ENCODE measurements at places on chromosomes 11 and 22.

GRCh38 chr11:44338026-44338425 lies 28.1 kb upstream of the ALX4 start:
- DNase-seq = no peak

DNA sequence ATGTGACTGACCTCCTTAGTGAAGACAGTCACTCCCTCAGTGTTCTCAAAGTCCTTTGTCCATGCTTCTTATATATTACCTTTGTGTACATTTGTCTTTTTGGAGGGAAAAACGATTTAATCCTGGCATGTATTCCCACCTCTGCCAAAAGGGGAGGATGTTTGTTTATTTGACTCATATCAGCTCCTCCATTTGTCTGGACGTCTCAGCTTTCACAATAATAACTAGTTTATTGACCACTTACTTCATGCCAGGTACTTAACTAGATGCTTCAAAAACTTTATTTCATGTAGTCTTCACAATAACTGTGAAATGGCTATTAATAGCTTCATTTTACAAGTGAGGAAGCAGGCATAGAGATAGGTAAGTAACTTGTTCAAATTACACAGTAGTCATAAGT lies 5.3 kb downstream of the TBCEL start:
- no peak for DNase-seq

GRCh38 chr11:1864831-1865665 lies 12.2 kb downstream of the LSP1 start:
- DNase-seq = no peak

DNA sequence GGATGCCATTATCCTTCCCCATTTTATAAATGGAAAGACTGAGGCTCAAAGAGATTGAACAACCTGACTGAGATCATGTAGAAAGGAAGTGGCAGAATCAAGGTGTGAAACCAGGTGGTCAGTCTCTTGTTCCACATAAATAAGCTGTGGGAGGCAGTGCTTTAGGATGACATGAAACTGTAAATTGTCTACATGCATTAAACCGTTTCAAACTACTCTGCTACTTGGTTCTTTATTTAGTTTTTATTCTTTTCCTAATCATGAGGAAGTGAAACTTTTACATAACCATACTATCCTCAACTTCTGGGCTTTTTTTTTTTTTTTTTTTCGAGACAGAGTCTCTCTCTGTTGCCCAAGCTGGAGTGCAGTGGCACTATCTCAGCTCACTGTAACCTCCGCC lies 34.9 kb downstream of the CADM1 start:
- DNase-seq = no peak

- DNase-seq = no peak
Observed at GRCh38 chr22:30286331-30286730, 3.0 kb downstream of the CASTOR1 start.

DNA sequence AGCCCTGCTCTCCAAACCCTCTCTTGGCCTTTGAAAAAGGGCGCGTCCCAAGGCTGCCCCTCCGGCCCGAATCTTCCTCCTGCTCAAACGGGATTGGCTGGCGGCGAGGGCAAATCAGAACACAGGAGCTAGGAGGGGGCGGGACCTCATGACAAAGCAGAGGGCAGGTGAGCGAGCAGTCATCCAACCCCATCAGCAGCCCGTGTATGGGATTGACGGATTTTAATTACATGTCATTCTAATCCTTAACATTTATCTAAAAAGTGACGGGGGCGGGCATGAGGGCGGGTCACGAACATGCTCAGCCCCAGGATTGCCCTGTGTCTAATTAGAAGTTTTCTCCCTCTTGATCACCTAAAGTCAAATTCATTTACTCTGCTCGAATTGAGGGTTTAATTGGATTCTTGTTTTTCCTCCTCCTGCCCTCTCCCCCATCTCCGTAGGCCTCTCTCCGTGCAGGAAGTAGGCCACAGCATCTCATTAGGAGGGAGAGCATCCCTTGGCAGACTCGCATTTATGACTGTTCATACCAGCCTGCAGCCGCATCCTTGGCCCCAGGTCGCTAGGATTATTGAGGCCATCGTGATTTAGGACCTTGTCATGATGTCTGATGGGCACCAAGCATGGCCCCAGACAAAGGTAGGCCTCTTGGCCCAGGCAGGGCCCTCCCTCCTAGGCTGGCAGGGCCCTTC lies 147.1 kb downstream of the CHST1 start:
- DNase-seq = no peak

DNA sequence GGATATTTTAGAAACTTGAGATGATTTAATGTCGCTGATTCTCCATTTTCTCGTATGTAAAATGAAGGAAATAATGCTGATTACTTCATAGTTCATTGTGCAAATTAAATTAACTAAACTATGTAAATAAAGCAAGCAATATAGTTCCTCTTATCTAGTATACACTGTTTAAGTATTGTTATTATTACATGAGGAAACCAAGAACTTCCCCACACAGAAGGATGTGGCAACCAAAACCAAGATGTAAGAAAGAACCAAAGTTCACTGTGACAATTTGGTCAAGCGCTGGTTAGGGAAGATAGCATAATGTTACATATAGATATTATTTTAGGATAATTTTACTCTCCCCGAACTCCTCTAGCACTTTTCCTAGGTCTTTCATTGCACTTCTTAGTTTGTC lies 103.2 kb downstream of the XKR3 start:
- DNase-seq = no peak

GRCh38 chr22:38740754-38741153 lies 15.0 kb downstream of the SUN2 start:
- DNase-seq = no peak

DNA sequence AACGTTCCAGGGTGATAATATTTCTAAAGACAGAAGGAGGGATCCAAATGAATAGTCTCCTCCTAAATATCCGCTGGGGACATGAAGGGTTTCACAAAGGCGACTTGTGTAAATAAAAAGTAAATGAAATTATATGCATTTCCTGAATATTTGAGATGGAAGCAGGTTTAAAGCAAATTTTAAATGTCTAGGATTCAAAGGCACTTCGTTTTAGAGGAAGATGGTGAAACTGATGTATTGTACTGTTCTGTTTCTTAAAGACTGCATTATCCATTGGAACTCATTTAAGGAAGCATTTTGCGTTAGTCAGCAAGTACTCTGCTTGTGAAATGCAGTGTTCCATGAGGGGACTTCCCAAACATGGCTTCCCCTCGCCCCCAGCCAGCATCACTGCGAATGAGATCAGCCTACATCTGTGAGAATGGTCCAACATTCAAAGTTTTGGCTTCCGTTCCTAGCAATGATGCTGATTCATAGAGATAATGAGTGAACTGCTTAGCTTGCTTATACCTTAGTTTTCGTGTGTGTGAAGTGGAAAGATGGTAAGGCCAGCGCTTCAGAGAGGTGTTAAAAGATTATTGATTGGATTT lies 1.5 kb downstream of the RAB39A start:
- peak; percentile 6 for DNase-seq

DNA sequence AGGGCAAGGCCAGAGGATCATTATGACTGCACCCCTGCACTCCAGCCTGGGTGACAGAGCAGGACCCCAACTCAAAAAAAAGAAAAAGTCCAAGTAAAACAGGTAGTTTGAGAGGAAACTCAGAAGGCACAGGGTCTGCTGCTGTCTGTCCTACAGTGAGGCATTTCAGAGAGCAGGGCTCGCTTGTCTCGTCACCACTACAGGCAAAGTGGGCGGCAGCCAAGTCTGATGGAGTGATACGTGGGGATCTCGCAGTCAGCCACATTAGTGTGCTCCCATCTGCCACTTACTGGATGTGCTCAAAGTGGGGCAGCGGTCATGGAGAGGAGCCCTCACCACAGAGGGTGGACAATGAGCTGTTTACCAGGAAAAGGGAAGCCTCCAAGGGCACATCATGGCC lies 42.1 kb downstream of the PI4KA start:
- no peak for DNase-seq

GRCh38 chr11:133531458-133531857 lies 843 bp downstream of the OPCML start:
- no peak for DNase-seq

- DNase-seq = no peak
Observed at GRCh38 chr11:62883673-62884072, 3.0 kb downstream of the SLC3A2 start.

DNA sequence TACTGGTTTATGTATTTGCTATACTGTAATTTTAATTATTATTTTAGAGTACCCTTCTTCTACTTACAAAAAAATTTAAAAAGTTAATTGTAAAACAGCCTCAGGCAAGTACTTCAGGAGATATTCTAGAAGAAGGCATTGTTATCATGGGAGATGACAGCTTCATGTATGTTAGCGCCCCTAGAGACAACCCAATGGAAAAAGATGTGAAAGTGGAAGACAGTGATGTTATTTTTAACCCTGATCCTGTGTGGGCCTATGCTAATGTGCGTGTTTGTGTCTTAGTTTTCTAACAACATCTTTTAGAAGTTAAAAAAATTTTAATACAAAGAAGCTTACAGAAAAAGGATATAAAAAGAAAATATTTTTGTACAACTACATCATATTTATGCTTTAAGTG lies 205.0 kb downstream of the FAM76B start:
- no peak for DNase-seq

DNA sequence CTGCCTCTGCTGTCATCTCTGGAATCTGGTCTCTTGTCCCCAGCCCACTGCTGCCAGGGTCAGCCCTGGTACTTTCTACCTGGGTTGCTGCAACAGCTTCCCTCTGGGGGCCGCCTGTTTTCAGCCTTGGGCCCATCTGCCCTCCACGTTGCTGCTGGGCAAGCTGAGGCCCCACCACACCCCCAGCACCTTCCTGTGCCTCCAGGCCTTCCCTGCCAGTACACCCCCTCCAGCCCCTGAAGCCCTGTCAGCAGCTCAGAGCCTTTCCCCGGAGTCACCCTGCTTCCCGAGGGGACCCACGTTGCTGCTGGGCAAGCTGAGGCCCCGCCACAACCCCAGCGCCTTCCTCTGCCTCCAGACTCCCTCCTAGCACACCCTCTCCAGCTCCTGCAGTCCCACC lies 3.3 kb upstream of the SAMM50 start:
- no peak for DNase-seq

Measured in stimulated activated naive CD8-positive, alpha-beta T cell treated with anti-CD3 and anti-CD28 coated beads, Interleukin-15, Interleukin-2, amounts not matched to agents 100 U/mL and 50 U/mL, for 24 hours (primary cell).